Renal pelvis (tissue), 12 donors: ENCODE measurements at places on chromosomes 4 and X. TPM values are rescaled to one million over a fixed set of nuclear protein-coding genes. Genes with fewer than 3 reads are reported as not detected.
A peak's percentile ranks its signal among the peaks of the same experiment; 100 is the strongest.

- no peak for DNase-seq
Measured at GRCh38 chrX:152991123-152991522, 2.8 kb downstream of the PNMA5 start.

- no peak for DNase-seq
Measured at GRCh38 chr4:184731056-184731455, 2.8 kb downstream of the CENPU start.

- no peak for DNase-seq
Measured at GRCh38 chr4:82358847-82359246, 14.9 kb downstream of the HNRNPD start.

DNA sequence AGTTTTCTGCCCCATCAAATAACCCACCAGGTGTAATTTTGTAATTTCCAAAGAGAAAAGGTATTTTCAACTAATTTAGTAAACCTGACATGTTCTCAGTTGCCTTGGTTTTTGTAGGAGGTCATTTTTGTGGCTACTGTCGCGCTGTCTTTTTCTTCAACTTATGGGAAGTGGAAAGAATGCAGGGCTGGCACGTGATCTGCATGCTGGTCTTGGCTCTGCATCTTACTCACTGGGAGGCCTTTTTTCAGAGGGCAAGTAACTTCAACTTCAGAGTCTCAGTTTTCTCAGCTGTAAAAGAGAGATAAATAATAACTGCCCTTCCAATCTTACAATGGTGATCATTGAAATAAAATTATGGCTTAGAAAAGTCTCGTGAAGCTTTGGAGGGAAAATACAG is 109.9 kb upstream of the SMIM10 start:
- DNase-seq = no peak

The SLC9B1 gene
- polyA plus RNA-seq = 3.5 TPM

DNA sequence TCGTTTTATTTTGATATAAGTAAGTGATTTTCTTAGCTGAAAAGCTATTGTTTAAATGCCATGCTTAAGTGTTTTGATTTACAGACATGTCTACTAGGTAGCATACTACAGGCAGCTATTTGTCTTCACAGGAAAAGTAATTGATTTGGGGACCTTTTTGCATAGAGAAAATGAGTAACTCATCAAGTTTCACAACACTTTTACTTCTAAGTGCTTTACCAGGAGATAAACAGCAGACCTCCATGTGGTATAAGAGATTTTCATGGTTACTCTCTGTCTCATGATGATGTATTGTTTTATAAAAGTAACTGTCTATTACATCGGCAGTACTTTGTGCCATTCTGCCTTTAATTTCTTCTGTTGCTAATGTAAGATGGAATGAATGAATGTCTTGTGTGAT is 28.7 kb downstream of the RBPJ start:
- DNase-seq = no peak

- no peak for DNase-seq
Measured at GRCh38 chr4:15413010-15413622, 14.7 kb upstream of the C1QTNF7 start.

DNA sequence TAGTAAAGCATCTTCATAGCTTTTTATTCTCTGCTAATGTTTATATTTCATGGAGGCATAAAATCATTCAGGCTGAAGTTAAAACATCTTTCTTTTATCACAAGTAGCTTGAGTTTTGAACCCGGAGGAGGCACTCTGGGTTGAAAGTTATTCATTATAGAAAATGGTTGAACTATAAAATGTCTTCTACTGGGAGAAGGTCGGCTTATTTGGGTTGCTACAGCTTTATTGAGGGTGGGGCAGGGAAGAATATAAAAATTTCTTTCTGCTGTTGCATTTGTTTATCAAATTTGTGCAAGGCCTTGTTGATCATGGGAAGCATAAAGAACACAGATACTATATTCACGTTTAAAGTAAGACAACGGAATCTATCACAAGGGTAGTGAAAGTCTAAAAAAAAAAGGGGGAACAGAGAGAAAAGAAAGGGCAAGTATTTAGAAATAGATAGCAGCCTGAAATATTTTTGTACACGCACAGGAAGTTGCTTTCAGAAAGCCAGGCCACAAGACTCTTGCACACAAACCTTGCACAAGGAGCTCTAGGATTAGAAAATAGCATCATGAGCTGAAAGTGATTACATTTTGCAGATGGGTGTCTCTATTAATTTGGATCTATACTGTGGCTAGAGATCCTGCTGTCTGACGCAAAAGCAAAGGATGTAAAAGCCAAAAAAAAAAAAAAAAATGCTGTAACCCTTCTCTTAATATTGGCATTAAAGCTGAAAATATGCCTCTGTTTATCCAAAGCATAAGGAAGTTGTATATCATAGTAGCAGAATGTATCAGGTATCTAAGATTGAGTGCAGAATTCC is 37.2 kb upstream of the FAM9C start:
- DNase-seq = no peak

The FATE1 gene
- polyA plus RNA-seq = 0.16 TPM

- DNase-seq = no peak
Measured at GRCh38 chrX:121109986-121110385, 62.6 kb downstream of the GLUD2 start.

- no peak for DNase-seq
Measured at GRCh38 chr4:145709843-145710242, 29.9 kb downstream of the C4orf51 start.

The CXCL8 gene
- polyA plus RNA-seq = not detected

DNA sequence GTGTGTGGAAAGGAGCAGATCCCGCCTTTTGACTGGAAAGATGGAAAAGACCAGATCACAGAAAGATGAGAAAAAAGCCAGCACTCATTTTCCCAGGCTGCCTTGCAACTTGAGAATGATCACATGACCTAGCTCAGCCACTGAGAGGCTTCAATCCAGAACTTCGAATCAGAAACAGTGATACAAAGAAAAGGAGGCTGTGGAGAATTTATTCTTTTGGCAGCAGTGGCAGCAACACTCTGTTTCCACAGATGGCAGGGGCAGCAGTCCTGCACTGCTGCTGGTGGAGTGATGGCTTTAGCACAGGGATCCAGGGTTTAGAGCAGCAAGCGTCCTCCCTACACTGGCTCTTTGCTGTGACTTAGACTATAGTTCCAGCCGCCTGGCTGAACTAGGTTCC is 77.8 kb upstream of the SH3RF1 start:
- no peak for DNase-seq

The UGT8 gene
- 47.6 TPM for polyA plus RNA-seq

- DNase-seq = peak; percentile 57
Measured at GRCh38 chr4:184163813-184164212, 53.9 kb downstream of the ENPP6 start.

DNA sequence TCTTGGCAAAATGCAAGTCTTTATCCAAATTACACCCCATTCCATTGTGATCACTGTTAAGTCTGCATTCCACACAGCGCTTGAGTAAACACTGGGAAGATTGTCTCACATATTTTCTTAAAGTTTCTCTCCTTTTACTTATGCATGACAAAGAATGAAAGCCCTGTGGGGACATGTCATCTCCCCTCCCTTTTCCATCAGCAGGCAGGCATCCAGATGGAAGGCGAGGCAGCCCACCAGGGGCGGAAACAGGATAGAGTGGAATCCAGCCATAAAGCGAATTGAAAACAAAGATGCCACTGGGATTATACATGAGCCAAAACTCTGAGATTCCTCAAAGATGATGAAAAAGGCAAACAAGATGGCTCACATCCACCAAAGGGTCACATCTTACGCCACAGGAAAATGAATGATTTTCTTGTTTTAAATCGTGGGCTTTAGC is 78.2 kb downstream of the AFAP1 start:
- no peak for DNase-seq

GRCh38 chr4:4619821-4620220 is 78.0 kb upstream of the STX18 start:
- DNase-seq = no peak

GRCh38 chr4:125266901-125267604 is 47.7 kb upstream of the FAT4 start:
- DNase-seq = no peak

GRCh38 chr4:37982736-37983135 is 22.5 kb downstream of the PTTG2 start:
- no peak for DNase-seq

DNA sequence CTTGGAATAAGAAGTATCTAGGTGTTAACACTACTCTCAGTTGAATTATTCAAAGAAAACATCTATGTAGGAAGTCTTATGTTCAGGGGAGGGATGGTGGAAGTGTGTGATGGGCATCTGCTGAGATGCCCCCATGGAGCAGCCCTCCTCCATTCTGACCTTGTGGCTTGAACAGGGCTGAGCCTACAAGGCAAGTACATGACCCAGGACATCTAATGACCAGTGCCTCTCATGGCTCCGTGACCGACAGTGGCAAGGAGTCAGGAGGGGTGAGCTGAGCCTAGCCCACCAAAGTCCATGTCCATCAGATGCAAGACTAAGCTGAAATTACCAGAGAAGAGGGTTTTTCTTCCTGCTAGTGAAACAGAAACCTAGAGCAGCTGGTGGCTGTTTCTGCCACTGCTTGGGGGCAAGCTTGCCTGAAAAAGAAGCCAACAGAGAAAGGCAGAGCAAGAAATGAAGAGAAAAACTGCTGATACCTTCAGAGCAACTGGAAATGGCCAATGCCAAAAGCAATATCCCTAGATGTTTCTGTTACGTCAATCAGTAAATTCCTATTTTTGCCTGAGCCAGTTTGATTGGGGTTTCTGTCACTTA is 113.5 kb downstream of the TSPAN5 start:
- no peak for DNase-seq
